Epithelial cell of prostate (primary cell): ENCODE measurements at places on chromosomes 1 and 21.

- DNase-seq, result no peak
Measured at GRCh38 chr1:56808410-56808809, 10.8 kb downstream of the FYB2 start.

DNA sequence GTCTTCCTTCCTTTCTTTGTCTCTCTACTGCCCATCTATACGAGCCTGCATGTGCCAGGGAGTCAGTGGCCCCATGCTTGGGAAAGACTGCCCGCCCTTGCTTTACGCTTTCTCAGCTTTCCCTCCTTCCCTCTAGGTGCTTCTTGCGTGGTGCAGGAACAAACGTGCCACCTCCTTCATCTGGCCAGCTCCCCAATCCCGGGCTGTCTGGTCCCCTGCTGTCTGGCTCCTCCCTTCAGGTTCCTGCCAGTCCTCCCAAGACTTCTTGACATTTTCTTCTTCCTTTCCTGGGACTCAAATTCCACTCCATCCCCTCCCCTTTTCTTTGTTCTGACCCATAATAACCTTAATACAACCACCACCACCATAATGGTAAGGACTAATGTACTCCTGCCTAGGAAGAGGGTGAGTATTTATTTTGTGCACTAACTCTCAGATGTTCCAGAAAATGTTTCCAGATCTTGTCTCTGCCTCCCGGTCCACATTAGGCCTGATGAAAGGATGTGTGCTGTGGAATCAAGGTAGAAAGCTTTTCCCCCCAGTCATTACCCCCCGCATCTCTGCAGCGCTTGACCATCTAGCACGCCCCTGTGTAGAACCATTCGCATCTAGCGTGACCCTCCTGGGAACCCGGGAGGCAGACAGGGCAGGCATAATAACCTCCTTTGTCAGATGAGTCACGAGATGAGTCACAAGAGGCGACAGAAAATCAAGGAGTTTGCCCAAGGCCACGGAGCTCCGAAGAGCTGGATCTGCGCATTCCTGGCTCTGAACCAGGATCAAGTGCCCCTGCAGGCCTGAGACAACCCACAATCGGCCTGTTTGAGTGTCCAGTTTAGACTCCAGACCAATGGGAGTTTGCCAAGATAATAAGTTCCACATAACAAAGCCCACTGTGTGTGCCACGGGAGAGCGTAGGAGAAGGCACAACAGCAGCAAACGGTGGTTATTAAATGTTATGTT, 60.1 kb upstream of the NEK2 start:
- DNase-seq, result peak; percentile 14

- DNase-seq, result no peak
Measured at GRCh38 chr1:156747742-156748669, 3.5 kb downstream of the HDGF start.

GRCh38 chr1:22835636-22836319, 125.1 kb downstream of the EPHB2 start:
- no peak for DNase-seq

- DNase-seq, result no peak
Measured at GRCh38 chr21:43866659-43867331, 1.8 kb downstream of the AGPAT3 start.

DNA sequence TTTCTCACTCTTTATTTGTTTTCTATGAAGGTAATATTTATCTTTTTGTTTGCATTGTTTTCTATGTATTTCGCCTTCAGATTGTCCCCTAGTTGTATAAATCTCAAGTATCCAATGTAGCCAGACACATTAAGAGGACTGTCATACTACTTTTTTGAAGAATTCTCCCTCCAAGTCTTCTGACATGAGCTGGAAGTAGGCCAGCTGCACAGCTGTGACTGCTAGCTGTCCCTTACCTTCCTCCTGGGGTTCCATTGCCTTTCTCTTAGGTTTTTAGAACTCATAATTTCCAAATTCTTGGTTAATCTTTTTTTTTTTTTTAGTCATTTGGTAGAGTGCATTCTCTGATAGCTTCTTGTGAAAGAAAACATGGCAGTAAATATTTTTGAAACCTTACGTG, 46.2 kb downstream of the MTR start:
- DNase-seq, result no peak

DNA sequence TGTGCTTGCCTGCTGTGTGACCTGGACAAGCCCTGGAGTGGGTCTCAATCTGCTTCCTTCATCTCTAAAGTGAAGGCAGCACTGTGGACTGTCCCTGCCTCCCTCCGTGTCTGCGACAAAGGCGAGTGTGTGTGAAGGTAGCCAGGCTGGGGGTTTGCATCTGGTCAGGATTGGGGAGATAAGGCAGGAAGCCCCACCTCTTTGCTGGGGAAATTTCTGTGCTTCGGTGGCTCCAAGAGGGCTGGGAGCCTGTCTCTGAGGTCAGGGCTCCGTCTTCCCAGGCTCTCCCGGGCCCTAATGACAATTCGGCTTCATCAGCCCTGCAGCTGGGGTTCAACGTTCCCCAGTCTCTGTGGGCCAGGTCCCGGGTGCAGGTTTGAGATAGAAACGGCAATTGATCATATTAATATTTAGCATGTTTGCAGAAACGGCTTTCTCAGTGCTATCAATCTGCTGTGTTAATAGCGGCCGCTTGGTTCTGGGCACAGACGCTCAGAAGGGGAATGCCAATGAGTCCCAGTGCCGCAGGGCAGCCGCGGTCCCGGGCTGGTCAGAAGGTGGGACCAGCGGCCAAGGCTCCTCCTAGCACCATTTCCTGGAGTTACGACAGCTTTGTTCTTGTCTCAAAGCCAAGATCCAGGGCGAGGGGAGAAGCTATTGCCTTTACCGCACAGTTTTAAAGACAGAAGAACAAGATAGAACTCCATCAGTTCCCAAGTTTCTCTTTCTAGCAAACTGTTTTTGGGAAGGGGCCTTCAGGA, 105.7 kb downstream of the PRDM16 start:
- no peak for DNase-seq

GRCh38 chr1:159977364-159978106, 23.5 kb upstream of the SLAMF9 start:
- DNase-seq, result no peak

DNA sequence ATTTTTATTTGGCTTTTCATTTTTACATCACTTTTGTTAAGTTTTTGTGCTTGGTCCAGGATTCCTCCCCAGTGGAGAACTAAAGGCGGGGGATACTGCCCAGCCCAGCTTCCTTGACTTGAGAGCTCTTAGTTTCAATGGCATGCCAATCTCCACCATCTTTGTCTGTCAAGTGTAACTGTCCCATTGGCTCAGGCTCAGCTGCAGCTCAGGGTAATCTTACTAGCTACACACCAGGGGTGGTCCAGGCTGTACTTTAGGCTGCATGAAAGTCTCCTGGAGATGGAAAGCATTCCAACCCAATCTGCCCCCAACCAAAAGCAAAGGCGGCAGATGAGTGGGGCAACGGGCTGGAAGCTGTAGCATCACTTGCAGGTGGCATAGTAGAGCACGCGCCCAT, 31.4 kb downstream of the CAMK1G start:
- no peak for DNase-seq

DNA sequence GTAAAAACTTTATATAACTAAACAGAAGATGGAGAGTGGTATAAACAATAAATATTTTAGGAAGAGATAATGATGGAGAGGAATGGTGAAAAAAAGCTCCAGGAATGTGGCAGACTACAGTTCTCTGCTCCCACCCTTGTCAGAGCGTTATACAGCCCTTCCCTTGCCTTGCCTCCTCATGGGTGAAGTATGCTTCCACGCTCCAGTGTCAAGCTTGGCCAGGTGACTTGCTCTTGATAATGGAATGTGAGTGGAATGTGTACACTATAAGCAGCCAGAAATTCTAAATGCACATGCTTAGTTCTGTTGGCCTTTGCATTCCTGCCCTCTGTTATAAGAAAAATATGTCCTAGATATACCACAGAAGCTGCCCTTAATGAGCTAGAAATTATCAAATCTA, 24.7 kb upstream of the POGK start:
- no peak for DNase-seq

- DNase-seq, result no peak
Measured at GRCh38 chr1:39905172-39905571, 3.5 kb upstream of the MYCL start.

DNA sequence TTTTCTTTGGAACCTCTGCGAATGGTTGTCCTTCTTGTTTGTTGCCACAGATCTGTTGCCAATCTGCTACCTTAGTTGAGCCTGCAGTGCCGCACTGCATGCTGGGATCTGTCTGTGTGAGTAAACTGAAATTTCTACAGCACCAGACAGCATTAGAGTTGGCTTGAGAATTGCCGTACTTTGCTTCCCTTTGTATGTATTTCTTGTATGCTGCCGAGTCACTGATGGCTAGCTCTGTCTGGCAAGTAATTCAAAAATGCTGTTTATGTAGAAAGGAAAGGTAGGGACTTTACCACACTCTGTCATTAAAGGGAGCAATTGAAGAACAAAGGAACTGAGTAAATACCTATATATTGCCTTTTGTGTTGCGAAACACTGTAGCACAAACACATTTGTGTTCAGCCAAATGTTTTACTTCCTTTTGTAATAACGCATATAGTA, 857.4 kb downstream of the USP25 start:
- peak; percentile 70 for DNase-seq

DNA sequence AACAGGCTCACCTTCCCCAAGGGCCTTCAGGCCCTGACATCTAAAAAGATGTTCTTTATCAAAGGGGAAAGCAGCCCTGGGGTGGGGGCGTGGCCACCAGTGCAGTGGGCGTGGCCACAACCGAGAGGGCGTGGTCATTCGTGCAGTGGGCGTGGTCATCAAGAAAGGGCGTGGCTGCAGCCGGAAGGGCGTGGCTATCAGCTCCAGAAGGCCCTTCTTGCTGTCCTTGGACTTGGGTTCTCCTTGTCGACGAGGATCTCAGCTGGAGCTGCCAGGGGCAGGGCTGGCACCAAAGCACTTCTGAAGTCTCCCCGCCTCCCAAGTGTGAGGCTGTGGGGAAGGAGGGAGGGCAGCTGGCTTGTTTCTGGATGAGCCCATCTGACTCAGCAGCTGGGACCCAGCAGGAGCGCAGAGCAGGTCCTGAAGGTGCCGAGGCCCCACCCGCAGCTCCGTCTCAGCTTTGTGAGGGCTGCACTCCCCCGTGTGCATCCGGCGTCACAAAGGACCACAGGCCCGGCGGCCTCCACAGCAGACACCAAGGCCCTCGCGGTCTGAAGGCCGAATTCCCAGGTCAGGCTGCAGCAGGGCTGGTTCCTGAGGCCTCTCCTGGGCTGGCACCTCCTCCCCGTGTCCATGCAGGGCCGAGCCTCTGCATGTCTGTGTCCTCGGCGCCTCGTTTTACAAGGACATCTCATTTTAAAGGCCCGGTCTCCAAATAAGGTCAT, 12.8 kb downstream of the PDE9A start:
- no peak for DNase-seq

DNA sequence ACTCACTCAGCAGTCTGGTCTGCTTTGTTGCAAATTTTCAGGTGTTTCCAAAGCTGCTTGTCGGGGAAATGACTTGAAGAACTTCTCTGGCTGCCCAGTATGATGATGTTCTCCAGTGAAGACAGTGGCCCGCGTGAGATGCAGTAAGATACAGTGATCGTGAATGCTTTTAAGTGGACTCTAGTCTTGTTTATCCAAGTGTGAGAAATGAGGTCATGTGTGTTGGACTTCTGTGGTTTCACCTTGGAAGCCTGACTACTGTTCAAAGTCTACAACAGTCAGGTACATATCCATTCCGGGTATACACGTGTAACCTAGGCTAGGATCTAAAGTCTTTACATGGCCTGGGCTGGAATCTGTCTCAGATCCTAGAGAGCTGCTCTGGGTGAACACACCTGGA, 29.1 kb downstream of the ZNF695 start:
- DNase-seq, result no peak

GRCh38 chr1:26434161-26434752, 2.1 kb downstream of the DHDDS start:
- peak; percentile 3 for DNase-seq

DNA sequence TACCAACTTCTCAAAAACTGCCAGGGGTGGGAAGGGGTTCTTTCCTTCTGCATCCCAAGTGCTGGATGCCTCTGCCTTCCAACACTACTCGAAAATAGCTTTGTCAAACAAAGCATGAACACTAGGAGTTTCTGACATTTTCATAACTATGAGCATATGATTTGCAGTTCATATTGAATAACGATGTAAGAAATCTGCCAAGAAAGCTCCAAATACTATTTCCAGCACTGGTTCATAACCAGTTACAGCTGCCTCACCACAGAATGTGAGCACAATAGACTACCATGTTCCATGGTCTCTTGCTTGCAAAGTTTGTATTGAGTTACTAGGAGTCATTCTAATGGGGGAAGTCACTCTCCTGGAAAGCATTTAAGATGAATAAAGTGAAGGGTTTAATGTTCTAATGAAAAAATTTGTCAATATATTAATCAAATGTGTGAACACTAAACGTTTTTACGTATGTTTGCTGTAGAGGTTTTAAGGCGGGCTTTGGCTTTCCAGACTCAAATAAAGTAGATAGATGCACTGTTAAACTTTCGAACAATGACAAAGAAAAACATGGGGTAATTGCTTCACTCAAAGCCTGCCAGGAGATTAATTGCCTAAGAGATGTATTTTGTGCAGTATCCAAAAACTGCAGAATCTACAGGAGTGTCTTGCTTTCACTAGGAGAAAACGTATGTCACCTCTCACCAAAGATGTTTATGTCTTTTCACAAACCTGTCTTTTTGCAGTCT, 78.6 kb upstream of the UBE2U start:
- no peak for DNase-seq

- DNase-seq, result no peak
Measured at GRCh38 chr1:160108888-160109662, 6.5 kb upstream of the ATP1A2 start.

GRCh38 chr1:4687943-4688342, 33.5 kb downstream of the AJAP1 start:
- DNase-seq, result no peak

DNA sequence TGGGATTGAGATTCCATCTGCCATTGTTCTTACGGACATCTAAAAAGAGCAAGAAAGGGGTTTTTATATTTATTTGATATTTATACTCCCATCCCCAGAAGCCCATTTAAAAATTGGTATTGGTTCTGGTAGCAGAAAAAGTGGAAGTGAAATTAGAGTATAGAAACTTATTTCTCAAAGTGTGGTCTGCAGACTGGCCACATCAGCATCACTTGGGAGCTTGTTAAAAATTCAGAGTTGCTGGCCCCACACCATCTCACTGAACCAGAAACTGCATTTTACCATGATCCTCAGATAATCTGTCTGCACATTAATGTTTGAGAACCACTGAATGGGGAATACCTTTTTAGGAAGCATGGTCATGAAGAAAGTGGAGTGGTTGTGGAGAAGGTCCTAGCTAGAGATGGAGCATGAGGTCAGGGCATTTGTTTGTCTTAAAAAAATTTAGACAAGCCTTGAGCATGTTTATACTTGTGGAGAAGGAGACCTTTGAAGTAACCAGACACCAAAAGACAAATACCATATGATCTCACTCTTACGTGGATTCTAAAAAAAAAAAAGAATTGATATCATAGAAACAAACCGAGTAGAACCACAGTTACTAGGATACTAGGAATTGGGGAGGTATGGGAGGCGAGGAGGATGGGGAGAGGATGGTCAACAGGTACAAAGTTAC, 116.3 kb downstream of the ST6GALNAC3 start:
- no peak for DNase-seq

- DNase-seq, result no peak
Measured at GRCh38 chr1:204945565-204945977, 74.9 kb downstream of the NFASC start.
